ENCODE measurements at places on chromosomes 11 and 22.

DNA sequence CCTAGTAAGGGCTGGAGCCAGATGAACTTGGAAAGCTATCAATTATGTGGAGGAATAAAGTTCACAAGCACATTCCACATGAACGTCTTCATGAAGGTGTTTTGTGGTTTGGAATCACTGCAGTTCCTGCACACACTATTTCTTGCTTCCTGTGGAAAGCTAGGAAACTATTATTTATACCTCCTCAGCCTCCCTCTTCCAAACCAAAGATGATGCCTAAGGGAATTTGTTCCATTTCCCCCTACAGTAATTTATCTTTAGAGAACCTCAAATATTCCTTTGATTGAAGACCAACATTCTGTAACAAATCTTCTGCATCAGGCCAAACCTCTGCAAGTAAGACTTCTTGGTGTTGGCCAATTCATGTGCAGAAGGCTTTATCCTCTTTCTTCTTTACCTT is 115.8 kb upstream of the ARHGAP20 start:
- no peak for DNase-seq

DNA sequence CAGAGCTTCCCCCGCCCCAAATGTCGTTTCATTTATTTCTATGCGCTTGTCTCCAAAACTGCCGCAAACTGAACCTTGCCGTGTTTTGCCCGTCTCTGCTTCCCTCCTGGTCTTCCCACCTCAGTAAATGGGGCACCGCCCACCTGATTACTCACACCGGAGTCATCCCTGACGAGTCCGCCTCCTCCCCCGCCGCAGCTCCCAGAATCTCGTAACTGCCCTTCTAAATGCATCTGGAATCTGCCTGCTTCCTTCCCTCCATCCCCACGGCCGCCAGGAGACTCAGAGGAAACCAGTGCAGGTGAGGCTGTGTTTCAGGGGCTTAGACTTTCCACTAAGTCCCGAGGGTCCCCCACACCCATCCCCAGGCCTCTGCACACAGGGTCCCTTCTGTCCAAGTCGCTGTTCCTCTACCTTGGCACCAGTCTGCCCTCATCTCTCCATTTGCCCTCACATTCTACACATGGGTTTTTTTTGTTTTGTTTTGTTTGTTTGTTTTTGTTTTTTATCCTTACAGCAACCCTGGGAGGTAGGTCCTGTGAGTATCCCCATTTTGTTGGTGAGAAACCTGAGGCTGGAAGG is 62.6 kb upstream of the PHF21B start:
- DNase-seq = no peak

- no peak for DNase-seq
Measured at GRCh38 chr22:27518531-27519340, 282.8 kb downstream of the MN1 start.

DNA sequence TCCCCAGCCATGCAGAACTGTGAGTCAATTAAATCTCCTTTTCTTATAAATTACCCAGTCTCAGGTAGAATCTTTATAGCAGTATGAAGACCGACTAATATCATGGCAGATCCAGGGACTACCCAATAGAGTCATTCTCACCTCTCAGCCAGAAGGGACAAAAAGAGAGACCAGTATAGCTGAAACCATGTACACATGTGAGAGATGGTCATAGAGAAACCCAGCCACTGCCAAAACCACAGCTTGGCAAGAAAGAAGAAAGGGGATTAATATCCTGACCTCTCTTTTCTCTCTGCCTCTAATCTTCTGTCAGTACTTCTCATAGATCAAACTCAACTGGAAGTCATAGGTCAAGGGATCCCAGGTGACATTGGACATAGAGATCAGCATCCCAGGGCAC is 109.8 kb downstream of the CCDC34 start:
- no peak for DNase-seq

GRCh38 chr11:131867457-131868257 is 497.2 kb downstream of the NTM start:
- no peak for DNase-seq

DNA sequence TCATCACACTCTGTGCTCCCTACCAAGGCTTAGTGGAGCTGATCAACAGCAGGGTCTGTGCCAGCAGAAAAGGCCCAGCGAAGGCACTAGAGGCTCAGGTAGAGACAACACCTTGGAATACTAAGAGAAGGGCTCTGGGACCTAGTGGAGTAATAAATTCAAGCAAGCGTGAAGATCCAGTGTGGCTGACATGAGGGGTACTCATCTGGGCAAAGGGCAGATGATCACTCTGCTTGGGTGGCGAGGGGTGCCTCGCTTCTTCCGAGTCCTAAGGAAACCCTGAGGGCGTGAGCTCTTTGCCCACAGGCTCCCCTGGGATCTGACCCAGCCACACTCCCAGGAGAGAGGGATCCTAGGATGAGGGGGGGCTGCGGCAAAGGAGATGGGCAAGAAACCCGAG is 3.5 kb upstream of the TPBGL start:
- no peak for DNase-seq

- no peak for DNase-seq
Measured at GRCh38 chr22:30869667-30870395, 98.7 kb downstream of the MORC2 start.

DNA sequence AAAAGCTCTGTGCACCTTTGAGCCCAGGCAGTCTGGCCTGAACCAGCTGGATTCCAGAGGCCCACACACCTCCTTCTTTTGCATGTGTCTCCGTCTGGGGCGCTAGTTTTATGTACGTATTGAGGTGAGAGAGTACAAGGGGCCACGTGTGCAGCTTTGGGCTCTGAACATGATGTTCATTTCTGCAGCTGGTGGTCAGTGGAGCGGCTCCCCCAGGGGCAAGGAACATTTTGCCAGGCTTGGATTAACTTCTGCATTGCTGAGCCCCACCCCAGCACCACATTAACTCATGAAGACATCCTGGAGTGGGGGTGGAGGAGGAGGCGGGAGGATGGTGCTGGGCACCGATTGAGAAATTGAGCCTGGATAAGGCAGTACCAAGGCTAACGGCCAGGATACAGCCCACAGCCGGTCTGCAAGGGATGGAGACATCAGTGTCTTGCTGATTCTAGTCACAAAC is 13.8 kb downstream of the USP2 start:
- DNase-seq = no peak

DNA sequence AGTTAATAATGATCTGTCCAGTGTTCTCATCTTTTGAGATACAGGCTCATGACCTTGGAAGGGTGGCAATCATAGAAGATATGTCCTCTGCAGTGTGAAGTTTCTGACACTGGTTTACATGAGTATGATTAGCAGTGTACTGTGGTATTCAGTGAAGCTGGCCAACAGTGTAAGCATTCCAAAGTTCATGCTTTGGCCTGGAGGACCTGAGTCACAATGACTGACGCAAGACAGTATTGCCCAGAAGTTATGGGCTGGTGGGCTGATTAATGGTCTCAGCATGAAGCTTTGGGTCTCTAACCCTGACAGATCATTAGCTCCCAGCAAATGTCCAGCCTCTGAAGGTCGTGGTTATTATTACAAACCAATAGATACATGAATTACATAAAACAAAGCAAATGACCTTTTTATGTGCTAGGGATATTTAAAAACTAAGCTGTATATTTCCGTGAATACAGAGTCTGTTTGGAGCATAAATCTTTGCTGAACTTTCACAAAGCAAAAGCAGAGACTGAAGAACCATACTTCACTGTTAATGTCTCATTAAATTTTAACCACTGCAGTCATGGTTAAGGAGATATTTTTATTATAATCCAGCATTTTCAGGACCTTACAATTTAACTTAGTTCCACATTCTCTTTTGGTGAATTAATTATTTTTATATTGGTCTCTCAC is 28.3 kb upstream of the USP47 start:
- no peak for DNase-seq

GRCh38 chr11:71247551-71248250 is 4.7 kb downstream of the SHANK2 start:
- DNase-seq = no peak

GRCh38 chr11:130126516-130126915 is 33.1 kb upstream of the ST14 start:
- no peak for DNase-seq

GRCh38 chr11:12914400-12914912 is 94.7 kb upstream of the RASSF10 start:
- DNase-seq = no peak

- peak; percentile 47 for DNase-seq
Measured at GRCh38 chr11:33857933-33858371, 33.9 kb downstream of the LMO2 start.

DNA sequence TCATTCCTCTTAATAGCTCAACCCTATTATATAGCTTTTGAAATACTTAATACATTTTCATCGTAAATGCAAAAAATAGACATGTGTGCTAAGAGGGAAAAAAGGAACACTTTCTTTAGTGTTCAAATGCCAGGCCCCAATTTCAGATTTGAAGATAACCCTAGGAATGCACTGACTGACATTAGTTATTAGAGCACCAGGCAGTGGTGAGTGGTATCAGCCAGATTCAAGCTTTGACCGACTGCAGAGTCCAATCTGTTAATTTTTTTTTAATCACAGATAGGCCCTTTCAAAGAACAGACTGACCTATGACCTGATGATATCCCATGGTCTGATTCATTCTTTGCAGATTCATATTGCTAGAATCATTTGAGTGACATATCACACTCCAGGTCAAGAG is 874.2 kb upstream of the CHORDC1 start:
- no peak for DNase-seq

DNA sequence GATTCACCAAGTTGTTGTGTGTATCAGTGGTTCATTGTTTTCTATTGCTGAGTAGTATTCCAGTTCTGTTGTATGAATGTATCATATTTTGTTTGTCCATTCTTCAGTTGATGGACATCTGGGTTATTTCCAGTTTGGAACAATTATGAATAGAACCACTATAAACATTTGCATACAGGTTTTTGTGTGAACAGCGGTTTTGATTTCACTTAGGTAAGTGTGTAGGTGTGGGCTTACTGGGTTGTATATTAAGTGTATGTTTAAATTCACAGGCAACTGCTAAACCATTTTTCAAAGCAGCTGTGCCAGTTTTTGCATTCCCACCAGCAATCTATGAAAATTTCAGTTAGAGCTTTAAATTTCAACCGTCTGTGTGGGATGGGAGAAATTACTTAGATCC is 217.8 kb downstream of the NELL1 start:
- no peak for DNase-seq

- no peak for DNase-seq
Measured at GRCh38 chr22:32494971-32495370, 20.4 kb downstream of the FBXO7 start.

All from stimulated activated CD8-positive, alpha-beta memory T cell treated with anti-CD3 and anti-CD28 coated beads, Interleukin-4, amount 100 ng/mL, for 4 hours (primary cell).